Suppressor macrophage treated with lipopolysaccharide for 1 hour (primary cell): ENCODE measurements at places on chromosomes 3 and 15.

- no peak for DNase-seq
These were observed 1.4 kb downstream of the SLC41A3 start for GRCh38 chr3:126082362-126083137.

- no peak for DNase-seq
These were observed 219.0 kb downstream of the LSAMP start for GRCh38 chr3:116226266-116226665.

DNA sequence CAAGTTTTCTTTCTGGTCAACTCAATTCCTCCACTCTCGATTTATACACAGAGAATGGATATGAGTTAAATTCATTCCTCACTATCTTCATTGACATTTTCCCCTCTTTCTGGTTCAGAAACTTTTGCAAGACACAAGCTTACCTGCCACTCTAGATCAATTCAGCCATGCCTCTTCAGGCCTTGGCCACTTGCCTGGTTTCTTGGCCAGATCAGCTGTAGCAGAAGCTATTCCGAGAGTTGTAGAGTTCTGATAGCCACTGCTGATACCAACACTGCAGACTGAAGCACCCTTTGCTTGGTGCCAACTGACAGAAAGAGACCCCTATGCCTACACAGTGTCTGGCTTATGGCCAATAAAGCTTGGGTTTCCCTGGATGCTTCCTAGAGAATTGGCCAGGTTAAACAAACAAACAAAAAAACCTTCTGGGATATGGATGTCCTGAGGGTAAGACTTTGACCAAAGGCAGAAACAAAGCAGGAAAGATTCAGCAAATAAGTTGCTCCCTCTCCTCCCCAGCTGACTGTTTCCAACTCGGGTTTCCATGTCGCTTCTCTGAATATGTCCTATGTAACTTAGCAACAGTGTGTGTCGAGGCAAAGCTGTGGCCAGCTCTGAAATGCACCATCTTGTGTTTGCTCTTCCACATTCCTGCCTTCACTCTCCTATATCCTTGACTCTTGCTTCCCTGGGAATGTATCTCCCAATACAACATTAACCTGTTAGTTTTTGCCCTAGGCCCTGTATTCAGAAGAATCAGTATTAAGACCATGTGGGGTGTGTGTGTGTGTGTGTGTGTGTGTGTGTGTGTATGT, 521.6 kb downstream of the EPHA3 start:
- no peak for DNase-seq

GRCh38 chr15:27179789-27180188, 208.8 kb downstream of the GABRG3 start:
- DNase-seq = no peak

GRCh38 chr3:167773584-167773983, 38.1 kb downstream of the SERPINI1 start:
- DNase-seq = no peak

- DNase-seq = peak; percentile 85
These were observed 21.6 kb downstream of the UACA start for GRCh38 chr15:70741677-70742293.

GRCh38 chr3:55899887-55900286, 412.8 kb upstream of the WNT5A start:
- DNase-seq = no peak

DNA sequence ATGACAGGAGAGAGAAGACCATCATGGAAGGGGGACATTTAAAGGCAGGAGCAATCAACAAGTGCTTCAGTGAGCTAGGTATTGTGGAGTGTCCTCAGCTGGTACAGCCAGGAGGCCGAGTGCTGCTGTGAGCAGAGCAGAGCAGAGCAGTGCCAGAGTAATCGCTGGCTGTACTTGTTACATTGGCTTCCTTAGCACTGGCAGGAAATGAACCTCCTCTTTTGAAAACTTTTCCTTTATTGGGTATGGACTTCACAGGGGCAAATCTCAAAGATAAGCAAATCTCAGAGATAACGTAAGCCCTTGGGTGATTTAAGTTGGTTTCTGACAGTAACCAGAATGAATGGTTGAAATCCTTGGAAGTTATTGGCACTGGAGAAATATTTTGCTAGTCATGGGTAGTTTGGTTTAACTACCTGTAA, 2.1 kb downstream of the SH3GL3 start:
- no peak for DNase-seq

DNA sequence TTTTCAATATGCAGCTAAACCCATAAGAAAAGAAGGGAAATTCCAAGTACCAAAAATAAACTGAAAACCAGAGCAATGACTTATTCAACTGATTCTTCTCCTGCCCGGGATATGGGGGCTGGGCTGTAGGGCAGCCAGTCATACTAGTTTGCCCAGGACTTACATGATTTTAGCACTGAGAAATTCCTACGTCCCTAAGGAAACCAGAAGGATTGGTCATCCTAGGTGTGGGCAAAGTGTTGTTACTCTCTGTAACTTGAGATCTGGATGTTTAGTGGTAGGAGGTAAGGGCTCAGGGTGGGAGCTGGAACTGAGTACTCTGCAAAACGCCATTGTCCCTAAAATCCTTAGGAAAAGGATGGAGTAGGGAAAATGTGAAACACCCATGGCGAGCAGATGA, 1.2 kb upstream of the DAZL start:
- DNase-seq = no peak

- no peak for DNase-seq
These were observed 23.3 kb downstream of the WWTR1 start for GRCh38 chr3:149634573-149634972.
